Fibroblast of skin of left quadriceps (primary cell): ENCODE measurements at places on chromosomes 16 and 17.
A peak's percentile ranks its signal among the peaks of the same experiment; 100 is the strongest.

- DNase-seq = peak; percentile 62
Observed at GRCh38 chr16:83137326-83137781, 510.6 kb downstream of the CDH13 start.

- no peak for DNase-seq
Observed at GRCh38 chr16:89437251-89437987, 52.9 kb downstream of the ANKRD11 start.

GRCh38 chr17:66302761-66303626, 581 bp downstream of the PRKCA start:
- no peak for DNase-seq

DNA sequence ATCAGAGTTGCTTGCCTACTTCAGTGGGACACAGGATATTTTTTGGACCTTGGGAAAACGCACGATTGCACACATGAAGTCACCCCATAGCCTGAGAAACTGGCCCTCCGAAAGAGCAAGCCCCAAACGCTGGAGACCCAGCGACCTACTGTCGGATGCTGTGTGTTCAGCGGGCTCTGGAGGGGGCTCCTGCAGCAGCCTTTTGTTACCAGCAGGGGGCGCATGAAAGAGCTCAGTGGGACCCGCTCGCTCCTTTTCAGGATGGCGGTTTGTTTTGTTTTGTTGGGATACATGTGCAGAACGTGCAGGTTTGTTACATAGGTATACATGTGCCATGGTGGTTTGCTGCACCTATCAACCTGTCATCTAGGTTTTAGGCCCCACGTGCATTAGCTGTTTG, 28.4 kb downstream of the MYH3 start:
- no peak for DNase-seq

DNA sequence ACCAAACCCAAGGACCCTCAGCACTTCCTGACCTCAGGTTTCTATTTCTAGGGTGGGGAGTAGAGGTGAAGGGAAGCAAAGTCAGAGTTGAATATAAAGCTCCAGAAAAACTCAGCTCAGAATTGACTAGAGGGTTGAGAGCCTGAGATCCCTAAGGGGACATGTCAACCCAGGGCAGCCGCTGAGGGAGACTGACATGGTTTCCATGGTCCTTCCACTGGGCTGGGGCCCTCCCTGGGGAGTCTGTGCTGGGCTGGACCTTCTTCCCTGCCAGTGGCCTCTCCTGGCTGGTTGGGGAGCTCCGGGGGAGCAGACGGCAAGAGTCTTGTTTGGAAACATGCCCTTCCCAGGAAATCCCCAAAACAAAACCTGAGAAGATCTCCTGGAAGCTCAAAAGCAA, 121.3 kb downstream of the METRNL start:
- no peak for DNase-seq

- no peak for DNase-seq
Observed at GRCh38 chr16:84495506-84495905, 9.0 kb downstream of the MEAK7 start.

DNA sequence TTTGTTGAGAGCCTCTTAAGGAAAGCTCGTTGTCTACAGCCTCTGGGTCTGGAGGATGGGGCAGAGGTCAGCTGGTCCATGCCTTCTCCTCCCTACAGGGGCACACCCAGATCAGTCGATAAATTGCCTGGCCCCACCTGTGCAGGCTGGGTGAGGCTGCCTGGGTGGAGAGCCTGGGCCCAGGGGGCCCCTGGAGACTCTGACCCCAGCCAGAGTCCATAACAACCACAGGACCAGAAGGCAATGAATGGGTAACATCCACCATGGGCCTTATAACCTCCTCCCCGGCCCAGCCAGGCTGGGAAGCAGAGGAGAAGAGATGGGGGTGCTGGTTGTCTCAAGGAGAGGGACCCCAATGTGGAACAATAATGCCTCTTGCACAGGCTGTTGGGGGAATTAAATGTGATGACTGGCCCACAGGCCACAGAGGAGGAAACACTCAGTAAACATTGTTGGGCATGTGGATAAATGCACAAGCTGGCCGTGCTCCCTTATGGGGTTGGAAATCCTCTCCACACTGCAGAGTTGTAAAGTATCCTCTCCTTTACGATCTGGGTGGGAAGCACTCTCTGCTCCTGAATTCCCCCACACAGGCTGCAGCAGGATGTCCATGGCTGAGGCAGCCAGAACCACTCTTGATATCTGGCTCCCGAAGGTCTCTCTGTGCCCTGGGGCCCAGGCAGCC, 56.7 kb upstream of the TOB1 start:
- no peak for DNase-seq

DNA sequence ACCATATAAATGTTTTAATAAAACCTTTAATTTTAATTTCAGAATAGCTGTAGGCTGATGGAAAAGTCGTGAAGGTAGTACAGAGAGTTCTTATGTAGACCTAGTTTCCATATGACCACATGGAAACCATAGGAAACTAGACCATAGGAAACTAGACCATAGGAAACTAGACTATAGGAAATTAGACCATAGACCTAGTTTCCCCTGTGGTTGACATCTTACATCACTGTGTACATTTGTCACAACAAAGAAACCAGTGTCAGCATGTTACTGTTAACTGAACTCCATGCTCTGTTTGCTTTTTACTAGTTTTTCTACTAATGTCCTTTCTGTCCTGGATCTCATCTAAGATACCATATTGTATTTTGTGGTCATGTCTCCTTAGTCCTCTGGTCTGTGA, 14.6 kb downstream of the NUDT7 start:
- no peak for DNase-seq

DNA sequence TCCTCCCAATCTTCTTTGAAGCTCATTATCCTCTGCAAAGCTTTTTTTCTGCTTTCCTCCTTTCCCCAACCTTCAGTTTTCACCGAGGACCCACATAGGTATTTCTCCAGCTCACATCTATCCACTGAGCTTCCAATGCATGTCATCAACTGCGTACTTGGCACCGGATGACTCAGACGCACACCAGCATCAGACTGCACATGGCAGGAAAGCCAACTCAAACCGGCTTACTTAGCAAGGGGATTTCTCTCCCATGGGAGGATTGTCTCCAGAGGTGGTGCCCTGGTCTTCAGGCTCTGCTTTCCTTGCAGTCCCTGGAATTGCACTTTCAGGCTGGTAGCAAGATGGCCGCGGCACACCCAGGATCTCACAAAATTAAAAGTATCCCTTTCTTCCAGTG, 1.7 kb upstream of the AKTIP start:
- no peak for DNase-seq

DNA sequence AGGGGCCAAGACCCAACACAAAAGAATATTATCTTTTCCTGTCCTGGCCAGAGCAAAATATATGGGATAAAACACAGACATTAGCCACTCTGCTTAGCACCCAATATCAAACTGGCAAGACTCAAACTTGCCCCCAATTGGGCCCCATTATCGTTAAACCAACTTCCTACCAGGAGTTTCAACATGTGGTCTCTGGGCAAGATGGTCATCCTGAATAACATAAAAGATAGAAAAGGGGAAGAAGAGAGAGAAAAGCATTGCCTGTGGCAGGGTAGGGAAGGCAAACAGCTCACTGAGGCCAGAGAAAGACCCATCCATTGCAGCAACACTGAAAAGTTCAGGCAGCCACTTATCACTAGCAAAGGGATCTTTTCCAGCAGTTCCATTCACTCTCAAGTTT, 502.1 kb downstream of the KIF2B start:
- DNase-seq = no peak

DNA sequence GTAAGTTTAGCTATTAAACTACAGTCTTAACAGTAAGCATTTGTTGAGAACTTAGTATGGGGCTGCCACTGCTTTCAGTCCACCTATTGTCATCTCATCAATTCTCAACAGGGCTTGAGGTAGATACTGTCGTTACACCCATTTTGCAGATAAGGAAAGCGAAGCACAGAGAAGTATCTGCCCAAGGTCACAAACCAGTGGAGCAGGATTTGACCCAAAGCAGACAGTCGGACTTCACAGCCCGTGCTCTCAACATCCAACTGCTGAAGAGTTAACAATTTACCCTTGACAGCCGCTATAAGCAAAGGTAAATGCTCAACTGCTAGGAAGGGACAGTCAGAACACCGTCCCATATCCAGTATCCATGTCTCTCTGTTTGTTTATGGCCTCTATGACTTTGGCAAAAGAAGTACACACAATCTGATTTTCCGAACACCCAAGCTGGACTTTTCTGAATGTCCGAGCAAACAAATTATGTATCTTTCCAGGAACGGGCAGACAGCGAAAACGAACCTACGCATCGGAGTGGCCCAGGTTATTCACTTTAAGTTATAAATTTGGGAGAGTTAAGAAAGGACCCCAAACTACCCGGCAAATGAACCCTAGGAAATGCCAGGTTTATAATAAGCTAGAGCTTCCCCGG, 1.2 kb downstream of the SIAH1 start:
- DNase-seq = no peak

DNA sequence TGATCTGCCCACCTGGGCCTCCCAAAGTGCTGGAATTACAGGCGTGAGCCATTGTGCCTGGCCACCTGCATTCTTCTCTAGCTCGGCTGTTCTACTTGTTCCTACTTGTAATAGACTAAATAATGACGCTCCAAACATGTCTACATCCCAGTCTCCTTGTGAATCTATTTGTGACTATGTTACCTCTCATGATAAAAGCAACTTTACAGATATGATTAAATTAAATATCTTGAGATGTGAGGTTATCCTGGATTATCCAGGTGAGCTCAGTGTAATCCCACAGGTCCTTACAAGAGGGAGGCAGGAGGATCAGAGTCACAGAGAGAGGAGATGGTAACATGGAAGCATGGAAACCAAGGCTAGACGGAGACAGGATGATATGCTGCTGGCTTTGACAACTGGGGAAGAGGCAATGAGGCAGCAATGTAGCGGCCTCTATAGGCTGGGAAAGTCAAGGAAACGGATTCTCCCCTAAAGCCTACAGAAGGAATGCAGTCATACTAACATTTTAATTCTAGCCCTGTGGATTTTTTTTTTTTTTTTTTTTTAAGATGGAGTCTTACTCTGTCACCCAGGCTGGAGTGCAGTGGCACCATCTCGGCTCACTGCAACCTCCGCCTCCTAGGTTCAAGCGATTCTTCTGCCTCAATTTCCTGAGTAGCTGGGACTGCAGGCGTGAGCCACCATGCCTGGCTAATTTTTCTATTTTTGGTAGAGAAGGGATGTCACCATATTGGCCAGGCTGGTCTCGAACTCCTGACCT, 5.0 kb upstream of the LASP1 start:
- DNase-seq = no peak

- DNase-seq = no peak
Observed at GRCh38 chr17:29007860-29008455, 2.1 kb upstream of the SEZ6 start.

- DNase-seq = no peak
Observed at GRCh38 chr17:2916461-2916860, 120.2 kb downstream of the RAP1GAP2 start.

GRCh38 chr16:89964201-89964600, 15.6 kb downstream of the DEF8 start:
- no peak for DNase-seq

- no peak for DNase-seq
Observed at GRCh38 chr17:309361-309888, 43.2 kb downstream of the RPH3AL start.

DNA sequence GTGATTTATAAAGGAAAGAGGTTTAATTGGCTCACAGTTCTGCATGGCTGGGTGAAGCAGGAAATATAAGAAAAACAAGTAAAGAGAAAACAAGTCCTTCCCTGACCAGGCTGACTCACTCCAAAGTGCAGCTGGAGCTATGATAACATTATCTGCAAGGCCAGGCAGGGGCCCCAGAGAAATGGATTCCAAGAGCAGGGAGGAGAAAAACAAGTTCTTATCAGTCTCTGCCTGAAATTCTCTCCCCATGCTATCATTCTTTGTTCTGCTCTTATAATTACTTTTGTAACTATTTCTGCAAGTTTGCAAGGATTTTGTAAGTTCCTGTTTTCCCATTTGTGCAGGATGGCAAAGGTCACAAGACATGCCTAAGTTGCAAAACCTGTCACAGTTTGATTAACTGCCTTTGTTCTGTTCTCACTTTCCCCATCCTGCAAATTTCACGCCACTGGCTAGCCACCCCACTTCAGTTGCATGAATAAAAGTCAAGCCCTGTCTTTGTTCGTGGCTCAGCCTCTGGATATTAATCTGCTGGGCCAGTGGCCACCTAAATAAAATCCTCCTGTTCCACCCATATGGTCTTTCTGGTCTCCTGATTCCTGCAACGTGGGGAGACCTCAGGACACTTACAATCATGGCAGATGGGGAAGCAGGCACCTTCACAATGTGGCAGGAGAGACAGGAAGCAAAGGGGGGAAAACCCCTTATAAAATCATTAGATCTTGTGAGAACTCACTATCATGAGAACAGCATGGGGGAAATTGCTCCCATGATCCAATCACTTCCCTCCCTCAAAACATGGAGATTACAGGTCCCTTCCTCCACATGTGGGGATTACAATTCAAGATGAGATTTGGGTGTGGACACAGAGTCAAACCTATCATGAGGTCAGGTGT, 13.1 kb downstream of the ABCA9 start:
- peak; percentile 27 for DNase-seq

DNA sequence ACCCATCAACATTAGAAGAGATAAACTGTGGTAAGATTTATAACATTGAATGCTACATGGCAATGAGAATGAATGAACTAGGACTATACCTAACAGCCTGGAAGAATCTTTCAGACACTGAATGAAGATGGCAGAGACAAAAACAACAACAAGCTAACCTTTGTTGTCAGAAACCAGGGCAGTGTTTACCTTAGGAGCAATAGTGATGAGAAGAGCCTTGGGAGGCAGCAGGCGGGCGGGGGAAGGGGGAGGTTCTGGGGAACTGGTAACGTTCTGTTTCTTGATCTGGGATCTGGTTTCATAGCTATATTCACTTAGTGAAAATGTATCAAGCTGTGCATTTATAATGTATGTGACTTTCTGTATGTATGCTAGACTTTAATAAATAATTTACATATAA, 139.0 kb upstream of the TNRC6C start:
- no peak for DNase-seq

GRCh38 chr17:81419886-81420768, 24.9 kb downstream of the BAHCC1 start:
- no peak for DNase-seq

GRCh38 chr16:12202486-12202885, 226.0 kb downstream of the SNX29 start:
- DNase-seq = no peak
